Tongue (tissue), 3 donors: ENCODE measurements at places on chromosomes 5 and 9. TPM values are rescaled to one million over a fixed set of nuclear protein-coding genes. Genes with fewer than 3 reads are reported as not detected.

The TMEFF1 gene
- total RNA-seq, result 3.0 TPM

The RICTOR gene
- total RNA-seq, result 58.9 TPM

The ENTPD8 gene
- total RNA-seq, result 0.31 TPM

The CFAP77 gene
- not detected for total RNA-seq

The ALDOB gene
- total RNA-seq, result not detected

The PDE6A gene
- total RNA-seq, result 0.31 TPM

The RNF183 gene
- 0.21 TPM for total RNA-seq

The DDX4 gene
- not detected for total RNA-seq

The BDP1 gene
- 49.5 TPM for total RNA-seq

The FOXD4L6 gene
- total RNA-seq, result not detected
